ENCODE measurements at places on chromosomes 7 and 10. TPM values are rescaled to one million over a fixed set of nuclear protein-coding genes. Genes with fewer than 3 reads are reported as not detected.

DNA sequence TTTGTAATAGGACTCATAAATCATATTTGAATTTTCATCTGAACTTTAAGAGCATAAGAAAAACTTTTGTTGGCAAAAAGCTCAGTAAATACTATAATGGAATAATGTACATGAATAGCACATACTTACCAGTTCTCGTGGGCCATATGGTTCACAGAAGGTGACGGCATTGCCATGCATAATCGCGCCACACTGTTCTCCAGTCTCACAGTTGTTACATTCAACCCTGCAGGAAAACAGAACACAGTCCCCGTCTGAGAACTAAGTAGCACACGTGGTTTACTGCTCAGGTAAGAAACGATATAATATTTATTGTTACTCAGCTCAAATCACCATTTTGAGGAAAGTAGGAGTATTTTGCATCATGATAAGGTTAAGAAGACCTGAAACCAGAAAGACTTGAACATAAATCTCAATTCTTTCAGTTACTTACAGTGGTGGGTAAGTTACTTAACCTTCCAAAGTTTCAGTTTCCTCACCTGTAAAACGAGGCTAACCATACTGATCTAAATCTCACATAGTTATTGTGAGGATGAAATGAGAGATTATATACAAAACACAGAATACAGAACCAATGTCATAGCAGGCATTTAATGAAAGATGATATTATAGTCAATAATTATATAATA lies 261.4 kb downstream of the RELN start:
- no peak for DNase-seq

GRCh38 chr10:78148961-78149612 lies 115.4 kb downstream of the RPS24 start:
- no peak for DNase-seq

- DNase-seq, result no peak
Measured at GRCh38 chr7:47102331-47102841, 479.5 kb downstream of the TNS3 start.

GRCh38 chr10:78568620-78569019 lies 500.1 kb upstream of the ZMIZ1 start:
- DNase-seq, result no peak

DNA sequence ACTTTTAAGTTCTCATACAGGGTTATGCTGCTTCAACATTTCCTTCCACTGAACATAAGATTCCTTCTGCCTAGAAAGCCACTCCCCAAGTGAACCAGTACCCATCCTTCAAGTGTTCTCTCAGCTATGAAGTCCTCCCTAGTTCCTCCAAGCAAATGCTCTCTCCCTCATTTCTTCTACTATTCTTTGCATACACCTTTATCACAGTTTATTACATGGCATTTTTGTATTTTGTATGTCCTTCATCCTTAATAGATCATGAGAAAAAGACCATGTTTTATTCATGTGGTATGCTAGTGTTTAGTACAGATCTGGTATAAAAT lies 1.9 kb downstream of the SYPL1 start:
- no peak for DNase-seq

GRCh38 chr7:152011860-152012259 lies 13.6 kb upstream of the GALNT11 start:
- no peak for DNase-seq

GRCh38 chr7:66355756-66356155 lies 150.6 kb downstream of the TPST1 start:
- DNase-seq, result no peak

- peak; percentile 60 for DNase-seq
Measured at GRCh38 chr10:69644658-69645295, 14.7 kb downstream of the FAM241B start.

DNA sequence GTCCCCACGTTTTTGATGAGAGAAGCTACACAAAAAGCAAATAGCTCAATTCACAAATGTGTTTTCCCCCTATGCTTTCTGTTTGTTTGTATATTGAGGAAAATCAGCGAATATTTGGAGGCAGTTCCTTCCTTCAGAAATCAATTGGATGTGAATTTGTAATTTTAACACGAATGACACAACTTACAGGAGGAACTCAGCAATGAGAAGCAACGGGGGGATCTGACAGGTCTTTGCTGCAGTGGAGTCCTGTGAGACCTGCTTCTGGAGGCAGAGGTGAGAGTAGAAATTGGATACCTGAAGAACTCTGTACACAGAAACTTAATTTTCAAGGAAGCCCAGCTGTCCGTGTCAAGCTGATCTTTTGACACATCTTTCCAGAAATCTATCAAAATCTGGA lies 370.4 kb downstream of the GFRA1 start:
- DNase-seq, result no peak

- DNase-seq, result no peak
Measured at GRCh38 chr7:75611557-75612178, 119.5 kb downstream of the SPDYE5 start.

- DNase-seq, result no peak
Measured at GRCh38 chr10:53808677-53809372, 992.2 kb downstream of the PCDH15 start.

DNA sequence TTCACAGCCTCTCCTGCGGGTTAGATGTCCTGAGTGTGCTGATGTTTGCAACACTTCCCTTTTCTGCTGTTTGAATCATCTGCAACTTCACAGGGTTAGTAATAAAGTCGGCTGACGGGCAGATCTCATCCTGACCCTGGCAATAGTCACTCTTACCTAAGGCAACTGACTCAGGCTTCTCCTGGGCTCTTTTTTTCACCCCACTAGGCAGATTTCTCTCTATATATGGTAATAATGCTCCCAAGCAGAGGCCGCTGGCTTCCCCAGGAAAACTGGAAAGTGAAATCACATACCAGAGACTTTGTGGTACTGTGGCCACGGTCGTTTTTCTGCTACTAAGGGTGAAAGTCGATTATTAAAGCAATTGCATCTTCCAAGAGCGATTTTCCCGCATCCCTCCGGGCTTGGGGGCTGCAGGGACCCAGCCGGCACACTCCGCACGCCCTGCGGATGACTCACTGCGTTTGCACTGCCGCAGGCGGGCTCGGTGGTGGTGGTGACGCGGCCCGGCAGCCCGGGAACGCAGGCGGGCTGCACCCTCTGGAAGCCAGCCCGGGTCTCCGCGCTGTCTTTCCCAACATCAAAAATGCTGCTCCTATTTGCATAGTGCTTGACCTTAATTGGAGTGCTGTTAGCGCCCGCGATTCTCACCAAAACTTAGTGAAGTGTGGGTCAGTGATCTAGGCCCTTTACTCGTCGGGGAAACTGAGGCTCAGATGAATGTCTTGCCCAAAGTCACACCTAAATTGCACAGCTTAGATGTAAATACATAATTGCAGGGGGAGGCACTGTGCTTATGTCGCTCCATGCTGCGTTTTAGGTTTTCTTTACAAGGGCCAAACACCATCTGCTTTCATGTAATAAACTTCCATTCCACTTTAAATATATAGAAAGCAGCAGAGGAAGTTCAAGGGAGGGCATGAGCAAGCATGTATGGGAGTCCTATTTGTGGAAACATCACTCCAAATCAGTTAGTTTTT lies 47.6 kb upstream of the ITGB1 start:
- no peak for DNase-seq

DNA sequence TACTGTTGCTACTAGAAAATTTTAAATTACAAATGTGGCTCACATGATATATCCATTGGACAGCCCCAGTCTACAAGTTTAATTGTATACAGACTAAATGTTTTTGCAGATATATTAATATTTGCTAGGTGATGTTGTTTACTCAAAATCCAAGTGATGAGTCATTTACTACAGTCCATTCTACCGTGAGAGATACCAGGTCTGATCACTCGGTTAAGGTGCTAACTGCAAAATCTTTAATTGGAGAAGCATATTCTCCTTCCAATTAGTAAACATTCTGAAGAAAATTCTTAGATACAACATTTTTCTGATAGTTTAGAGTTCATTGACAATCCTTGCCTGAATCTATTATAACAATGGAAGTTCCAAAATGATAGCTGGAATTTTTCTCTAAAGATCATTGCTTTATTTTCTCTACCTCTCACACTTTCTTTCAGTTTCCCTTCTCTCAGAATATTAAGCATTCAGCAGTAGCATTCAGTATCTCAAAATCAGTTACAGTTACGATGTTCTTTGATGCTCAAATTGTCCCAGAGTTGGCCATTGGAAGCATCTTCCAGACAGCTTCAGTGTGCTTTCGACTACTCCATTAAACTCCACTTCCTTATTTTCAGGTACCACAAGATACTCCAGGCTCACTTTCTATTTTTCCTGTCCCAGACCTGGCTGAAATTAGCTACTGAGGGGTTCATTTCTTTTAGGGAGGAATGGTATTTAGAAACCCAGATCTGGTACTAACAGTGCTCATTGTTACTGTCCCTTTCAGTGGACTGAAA lies 2.3 kb downstream of the ABCB1 start:
- no peak for DNase-seq

DNA sequence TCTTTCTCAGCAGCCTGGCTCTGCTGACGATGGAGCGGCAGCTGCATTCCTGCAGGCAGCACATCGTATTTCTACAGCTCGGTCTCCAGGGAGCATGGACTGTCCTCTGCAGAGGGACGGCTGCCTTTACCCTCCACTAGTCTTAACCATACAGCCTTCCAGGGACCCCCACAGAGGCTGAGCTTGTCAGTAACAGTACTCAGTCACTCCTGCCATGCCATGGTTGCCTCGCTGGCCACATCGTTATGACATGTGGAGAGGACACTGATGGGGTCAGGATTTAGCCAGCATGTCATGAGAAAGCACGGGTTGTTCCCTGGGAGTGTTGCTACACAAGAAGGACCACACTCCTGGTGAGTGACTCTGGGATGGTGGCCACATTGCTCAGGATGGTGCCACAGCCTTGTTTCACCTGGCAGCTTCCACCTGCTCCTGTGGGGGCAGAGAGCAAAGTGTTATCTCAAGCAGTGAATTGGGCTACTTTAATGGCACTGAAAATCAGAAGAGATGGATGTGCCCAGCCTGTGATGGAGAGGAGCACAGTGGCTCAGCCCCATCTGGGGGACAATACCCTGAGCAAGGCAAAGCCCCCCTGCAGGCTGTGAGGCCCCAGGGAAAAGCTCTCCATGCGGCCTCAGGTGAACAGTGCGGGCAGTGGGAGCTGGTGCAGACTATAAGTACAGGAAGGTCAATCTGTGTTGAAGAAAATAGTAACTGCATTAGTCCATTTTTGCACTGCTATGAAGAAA lies 443.9 kb downstream of the TCERG1L start:
- no peak for DNase-seq

- no peak for DNase-seq
Measured at GRCh38 chr10:22554461-22555182, 159.8 kb downstream of the PIP4K2A start.

GRCh38 chr7:85449478-85449877 lies 262.6 kb upstream of the SEMA3D start:
- no peak for DNase-seq

GRCh38 chr10:71266147-71266917 lies 52.7 kb upstream of the SLC29A3 start:
- DNase-seq, result no peak

DNA sequence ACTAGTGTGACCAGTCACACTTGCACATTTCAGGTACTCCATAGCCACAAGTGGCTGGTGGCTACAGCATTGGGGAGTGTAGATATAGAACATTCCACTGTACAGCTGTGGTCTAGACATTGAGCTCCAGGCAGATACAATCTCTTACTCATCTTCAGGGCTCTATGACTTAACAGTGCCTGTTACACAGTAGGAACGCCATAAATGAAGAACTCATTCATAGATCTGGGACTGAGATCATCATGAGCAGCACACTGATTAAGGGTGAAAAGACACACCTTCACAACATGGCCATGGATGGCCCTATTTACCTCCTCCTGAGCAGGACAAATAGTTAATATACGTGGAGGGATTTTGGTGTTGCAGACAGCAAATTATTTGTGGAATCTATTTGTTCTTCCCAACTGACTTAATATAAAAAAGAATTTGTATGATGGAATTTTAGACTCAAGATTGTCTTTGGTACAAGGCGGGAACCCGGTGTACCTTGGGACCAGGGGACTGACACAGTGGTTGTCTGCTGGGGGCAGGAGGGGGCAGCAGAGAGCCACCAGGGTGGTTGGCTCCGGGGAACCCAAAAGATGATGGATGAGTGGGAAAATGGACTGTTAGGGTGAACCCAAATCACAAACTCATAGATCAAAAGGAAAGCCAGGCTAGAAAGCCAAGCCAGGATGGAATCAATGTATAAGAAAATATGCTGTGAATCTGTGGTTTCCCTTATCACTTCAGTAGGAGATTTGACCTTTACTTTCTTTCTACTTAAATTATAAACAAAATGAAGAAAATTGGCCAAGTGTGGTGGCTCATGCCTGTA lies 24.3 kb upstream of the CPA2 start:
- peak; percentile 71 for DNase-seq

DNA sequence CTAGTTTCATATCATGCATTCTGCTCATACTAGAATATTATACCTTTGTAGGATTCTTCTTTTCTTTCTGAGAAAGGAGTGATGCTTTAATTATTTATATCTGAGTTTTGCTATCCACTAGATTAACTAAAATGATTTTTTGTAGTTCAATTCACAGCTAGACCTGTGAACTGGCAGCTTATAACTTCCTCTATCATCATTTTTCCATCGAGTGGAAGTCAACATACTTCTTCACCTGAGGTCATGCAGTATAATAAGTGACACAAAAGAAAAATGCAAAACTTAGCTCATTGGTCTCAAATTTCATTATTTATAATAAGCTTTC lies 8.0 kb downstream of the LRRN3 start:
- DNase-seq, result no peak

DNA sequence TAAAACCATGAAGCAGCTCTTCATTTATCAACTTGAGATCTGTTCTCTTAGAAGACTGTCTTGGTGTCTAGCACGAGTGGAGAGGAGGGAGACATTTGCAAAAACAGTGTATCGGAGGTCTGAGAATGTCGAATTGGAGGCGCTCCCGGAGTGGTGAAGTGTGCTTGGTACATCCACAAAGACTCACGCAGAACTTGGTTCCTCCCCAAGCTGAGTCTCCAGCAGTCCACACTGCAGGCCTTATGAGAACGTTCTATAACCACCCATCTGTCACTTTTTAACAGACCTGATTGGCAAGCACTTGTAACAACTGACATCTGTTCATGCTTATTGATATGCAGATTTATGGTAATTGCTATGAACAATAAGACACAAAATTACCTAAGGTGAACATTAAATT lies 261.6 kb downstream of the CELF2 start:
- DNase-seq, result no peak

DNA sequence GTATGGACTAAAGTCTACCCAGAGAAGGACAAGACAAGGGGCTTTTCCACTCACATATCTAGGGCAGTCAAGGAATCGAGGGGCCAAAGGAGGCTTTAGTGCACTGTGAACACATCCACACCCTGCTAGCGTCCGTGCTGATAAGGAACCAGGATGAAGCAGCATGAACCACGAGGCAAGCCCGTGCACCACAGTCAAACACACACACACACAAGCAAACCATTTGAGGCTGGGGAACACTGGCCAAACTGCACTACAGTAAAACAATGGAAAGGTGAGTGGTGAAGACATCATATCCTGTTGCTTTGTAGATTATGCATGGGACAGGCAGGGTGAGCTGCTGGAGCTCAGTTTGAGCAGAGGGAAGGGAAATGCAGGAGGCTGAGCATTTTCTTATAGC lies 177.4 kb upstream of the CDCA7L start:
- peak; percentile 29 for DNase-seq

- DNase-seq, result no peak
Measured at GRCh38 chr7:909358-910329, 33.3 kb downstream of the GET4 start.

Gene HGF
- not detected for total RNA-seq

Gene ANKRD2
- total RNA-seq, result 0.26 TPM

Gene IFIT1B
- 0.29 TPM for total RNA-seq

Gene PPP1R9A
- total RNA-seq, result 0.07 TPM

Gene EIF4EBP2
- total RNA-seq, result 51.7 TPM

Gene NEUROD6
- not detected for total RNA-seq

Gene SPDYE8
- not detected for total RNA-seq

Gene CALHM2
- 93.4 TPM for total RNA-seq

Gene CTTNBP2
- total RNA-seq, result not detected

Gene TMEM130
- not detected for total RNA-seq

Data from activated CD8-positive, alpha-beta memory T cell treated with anti-CD3 and anti-CD28 coated beads, Interleukin-2, amount 10 ng/mL, durations not matched to agents 7 days and 5 days (primary cell).